ENCODE measurements at places on chromosomes 3 and 15. TPM values are rescaled to one million over a fixed set of nuclear protein-coding genes. Genes with fewer than 3 reads are reported as not detected.

Gene ZPLD1
- polyA plus RNA-seq: 0.46 TPM

Gene KLHL40
- 0.06 TPM for polyA plus RNA-seq

Gene SSUH2
- polyA plus RNA-seq: 4.9 TPM

Gene HES1
- polyA plus RNA-seq: 76.1 TPM

Gene C3orf52
- 7.9 TPM for polyA plus RNA-seq

Gene POC1A
- 10.6 TPM for polyA plus RNA-seq

Gene CCDC39
- polyA plus RNA-seq: 4.7 TPM

Gene LOXL1
- 64.1 TPM for polyA plus RNA-seq

DNA sequence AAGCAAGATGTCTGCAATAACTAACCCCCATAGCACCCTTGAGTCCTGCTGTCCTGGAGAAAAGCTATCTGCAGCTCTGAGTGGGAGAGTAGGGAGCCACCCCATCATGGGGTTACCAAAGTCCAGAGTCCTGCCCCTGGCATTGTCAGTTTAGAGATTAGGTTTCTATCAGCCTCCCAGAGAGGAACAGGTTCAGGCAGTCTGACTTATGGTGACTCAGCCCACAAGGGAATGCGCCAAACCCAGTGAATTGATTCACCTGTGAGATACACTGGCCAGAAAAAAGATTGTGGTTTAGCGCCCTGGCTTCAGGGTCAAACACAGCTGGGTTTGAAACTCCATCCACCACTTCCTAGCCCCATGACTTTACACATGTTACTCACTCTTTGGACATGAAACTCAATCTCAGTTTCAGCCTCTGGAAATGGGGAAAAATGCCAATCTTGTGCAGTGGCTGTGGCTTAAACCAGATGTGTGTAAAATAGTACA lies 263.6 kb upstream of the HES1 start:
- DNase-seq: no peak

DNA sequence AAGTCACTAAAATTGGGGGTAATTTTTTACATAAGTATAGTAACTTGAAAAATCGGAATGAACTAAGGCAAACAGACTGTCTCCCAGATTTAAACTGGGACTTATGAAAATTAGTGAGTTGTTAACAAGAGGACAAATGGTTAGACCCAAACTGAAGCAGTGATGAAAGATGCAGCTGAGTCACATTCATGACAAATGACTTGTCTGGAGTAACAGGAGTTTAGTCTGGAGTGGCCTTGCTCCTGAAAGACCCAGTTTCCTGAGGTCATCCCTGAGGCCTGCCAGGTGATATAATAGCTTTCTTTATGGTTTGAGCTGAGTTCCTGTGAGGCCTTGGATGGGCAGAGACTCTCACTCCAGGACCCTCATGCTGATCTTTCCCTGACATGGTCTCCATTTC lies 9.6 kb upstream of the CTDSPL start:
- no peak for DNase-seq

DNA sequence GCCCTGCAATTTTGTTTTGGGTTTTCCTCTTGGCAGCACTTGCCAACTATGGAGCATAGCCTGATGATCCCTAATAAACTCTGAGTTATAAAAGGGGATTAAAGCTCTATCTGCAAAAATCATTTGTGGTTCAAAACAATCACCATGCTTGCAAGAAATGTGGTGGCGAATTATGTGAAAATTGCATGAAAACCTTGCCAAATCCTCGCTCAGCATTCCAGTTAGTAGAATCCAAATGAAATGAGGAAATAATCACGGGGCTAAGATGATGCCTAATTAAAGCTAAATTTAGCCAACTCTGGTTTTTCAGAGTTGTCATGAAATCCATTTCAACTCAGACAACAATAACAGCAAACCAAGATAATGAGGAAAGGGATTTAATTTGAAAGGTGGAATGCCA lies 73.0 kb upstream of the PROK2 start:
- DNase-seq: no peak

- no peak for DNase-seq
Measured at GRCh38 chr3:14514323-14514720, 25.8 kb downstream of the GRIP2 start.

- DNase-seq: no peak
Measured at GRCh38 chr3:17423786-17424536, 318.5 kb downstream of the TBC1D5 start.

GRCh38 chr3:16251316-16252085 lies 13.2 kb downstream of the DPH3 start:
- DNase-seq: no peak

- DNase-seq: no peak
Measured at GRCh38 chr3:20842002-20842401, 656.0 kb upstream of the SGO1 start.

- no peak for DNase-seq
Measured at GRCh38 chr15:86877171-86877631, 797.5 kb downstream of the AGBL1 start.

DNA sequence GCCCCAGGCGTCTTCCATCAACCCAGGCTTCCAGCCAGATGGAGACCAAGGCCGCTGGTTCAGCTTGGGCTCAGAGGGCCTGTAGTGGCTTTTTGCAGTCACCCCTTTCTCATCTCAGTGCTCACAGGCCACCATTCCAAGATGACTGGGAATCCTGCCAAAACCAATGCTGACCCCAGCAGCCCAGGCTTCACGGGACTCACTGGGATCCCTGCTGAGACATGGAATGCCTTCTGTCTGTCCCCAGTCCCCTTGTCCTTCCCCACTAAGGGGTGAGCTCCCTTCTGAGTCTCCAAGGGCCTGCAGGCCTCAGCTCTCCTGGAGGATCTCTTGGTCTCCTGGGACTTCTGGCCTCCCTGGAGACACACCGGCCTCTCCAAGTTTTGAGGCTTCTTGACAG lies 77.4 kb upstream of the SEC13 start:
- DNase-seq: peak; percentile 1

DNA sequence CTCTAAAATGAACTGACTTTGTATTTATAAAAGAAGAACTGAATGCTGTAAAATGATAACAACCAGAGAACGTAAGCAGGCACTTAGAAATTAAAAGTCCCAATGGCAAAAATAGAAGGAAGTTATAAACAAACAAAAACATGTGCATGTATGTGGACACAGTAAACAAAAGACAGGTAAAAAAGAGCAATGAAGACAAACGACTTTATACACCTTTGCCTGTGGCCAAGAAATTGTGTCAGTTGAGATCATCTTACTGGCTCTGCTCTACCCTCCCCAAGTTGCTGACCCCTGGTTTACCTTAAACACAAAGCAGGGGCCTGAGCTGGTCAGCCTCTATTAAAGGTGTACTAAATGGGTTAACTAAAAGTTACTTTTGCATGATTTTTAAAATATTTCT lies 41.7 kb upstream of the GP5 start:
- DNase-seq: no peak

DNA sequence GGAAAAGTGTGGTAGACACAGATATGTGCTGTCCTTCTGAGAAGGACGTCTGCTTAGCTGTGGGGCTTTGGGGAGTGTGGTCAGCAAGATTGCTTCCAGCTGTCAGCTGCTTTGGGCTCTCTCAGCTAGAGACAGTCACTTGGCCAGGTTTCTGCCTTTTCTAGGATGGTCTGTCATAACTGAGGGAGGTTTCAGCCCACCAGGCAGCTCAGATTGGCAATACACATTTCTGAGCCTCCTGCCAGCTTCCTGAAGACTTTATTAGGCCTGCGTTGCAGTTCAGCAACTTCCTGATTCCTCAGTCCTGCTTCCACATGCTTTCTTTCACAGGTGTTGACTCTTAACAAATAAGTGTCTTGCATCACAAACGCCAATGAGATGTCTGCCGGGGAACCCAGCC lies 286.5 kb downstream of the SQOR start:
- DNase-seq: no peak

DNA sequence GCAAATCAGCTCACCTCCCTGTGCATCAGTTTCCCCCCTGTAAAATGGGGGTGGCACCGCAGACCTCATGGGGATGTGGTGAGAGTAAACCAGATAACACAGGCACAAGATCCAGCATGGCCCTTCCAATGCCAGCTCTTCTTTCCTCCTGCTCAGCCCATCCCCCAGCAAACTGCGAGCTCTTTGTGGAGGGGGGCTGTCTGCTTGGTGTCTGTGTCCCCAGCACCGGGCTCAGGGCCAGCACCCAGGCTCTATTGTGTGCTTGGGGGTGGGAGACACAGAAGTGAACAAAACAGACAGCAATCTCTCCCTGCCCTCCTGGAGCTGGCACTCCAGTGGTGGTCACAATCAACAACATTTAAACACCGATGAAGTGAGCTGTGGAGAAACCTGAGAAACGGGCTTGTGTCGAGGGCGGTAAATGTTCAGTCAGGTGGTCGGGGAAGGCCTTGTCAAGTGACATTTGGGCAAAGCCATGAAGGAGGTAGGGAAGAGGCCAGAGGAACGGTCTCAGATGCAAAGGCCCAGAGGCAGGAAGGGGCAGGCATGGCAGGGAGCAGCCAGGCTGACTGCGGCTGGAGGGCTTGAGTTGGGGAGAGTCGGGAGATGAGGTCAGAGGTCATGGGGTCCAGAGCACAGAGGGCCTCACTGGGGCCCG lies 28.4 kb downstream of the GRIP2 start:
- DNase-seq: no peak

- no peak for DNase-seq
Measured at GRCh38 chr3:46903341-46904302, 26.1 kb downstream of the PTH1R start.

DNA sequence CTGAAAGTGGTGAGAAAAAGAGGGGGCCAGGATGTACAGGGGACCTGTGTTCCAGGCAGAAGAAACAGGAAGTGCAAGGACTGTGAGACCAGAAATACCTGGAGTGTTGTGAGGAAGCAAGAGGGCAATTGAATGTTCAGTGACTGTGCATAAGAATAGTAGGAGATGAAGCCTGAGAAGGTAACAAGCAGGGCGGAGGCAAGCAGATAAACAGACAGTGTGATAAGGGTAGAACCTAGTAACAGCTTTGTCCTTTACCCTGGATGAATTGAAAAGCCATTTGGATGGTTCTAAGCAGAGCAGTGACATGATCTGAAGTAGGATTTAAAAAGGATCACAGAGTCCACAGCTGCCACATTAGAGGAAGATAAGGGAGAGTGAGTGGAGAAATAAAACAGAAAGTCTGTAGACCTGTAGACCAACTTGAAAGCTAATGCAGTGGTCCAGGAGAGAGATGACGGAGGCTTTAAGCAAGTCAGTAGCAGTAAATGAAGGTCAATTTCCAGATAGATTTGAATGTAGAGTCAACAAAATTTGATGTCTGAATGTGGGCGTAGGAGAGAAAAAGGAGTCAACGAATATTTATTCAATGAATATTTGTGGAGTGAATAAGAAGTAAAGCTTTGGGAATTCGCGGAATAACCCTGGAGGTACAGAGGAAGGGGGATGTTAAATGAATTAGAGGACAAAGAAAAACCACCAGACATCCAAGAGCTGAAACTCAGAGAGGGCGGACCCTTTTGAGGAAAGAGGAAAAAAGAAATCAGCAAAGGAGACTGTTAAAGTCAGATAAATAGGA lies 4.2 kb upstream of the PLOD2 start:
- no peak for DNase-seq

DNA sequence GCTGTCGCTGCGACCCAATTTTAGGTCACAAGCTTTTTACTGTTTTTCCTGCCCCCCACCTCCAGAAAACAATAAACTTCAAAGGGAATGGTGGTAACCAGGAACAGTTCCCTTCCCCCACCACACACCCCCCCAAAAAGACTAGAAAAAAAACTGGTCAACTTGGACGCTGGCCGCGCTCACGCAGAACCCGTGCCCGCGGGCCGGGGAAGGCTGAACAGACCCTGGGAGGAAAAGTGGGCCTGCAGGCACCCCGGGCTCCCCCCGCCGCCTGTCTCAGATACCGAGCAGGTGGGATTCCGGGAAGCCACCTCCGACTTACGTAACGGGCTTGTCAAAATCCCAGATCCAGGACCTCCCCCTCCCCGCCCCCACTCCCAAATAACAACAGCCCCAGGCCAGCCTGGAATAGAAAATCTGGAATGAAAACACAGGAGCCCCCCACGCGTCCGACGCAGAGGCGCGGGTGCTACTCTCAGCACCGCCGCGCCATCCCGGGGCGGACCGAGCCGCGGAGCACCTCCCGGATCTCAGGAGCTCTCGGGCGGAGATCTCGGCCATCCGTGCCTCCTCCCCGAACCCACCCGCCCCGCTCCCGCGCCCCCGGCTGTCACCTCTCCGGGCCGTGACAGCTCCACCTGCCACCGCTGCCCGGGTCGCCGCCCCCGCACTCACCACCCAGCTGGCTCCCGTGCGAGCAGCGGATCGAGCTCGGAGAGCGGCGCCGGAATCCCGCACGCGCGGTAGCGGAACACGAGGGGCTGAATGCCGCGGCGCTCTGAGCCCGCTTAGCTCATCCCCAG lies 557 bp downstream of the DENND4A start:
- DNase-seq: peak; percentile 54

DNA sequence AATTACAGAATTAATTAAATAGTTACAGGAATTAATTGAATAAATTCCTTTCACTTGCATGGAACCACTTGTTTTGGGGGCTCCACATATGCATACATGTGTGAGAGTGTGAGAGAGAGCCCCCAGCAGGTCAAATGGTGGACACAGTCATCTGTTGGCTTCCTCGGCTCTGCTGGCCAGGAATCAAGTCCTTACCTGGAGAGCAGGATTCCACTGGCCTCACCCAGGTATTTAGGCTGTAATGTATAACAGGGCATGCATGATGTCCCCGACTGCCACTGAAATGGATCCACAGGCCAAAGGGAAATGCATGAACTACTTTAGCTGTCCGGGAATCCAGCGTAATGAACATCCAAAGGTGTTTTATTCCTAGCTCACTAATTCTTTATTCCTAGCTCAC lies 139.7 kb upstream of the SMAD3 start:
- DNase-seq: no peak

DNA sequence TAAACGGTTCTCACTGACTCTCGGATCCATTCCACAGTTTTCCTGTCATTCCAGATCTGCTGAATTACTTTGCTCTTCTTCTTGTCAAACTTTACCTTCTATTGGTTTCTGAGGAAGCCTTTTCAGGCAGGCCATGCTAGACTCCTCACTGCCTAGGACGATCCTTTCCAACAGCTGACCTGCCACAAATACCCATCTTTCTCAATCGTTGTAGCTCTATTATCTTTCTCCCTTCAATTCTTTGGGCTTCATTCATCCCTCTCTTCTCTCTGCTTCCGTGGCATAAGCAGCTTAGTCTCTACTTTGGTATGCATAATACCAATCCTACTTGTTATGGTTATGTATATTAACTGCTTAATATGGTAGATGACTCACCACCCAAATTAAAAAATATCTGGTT lies 421.8 kb downstream of the NLGN1 start:
- no peak for DNase-seq

Data from renal cortex interstitium (tissue), 15 donors.